ENCODE measurements at places on chromosomes 16 and 17.

DNA sequence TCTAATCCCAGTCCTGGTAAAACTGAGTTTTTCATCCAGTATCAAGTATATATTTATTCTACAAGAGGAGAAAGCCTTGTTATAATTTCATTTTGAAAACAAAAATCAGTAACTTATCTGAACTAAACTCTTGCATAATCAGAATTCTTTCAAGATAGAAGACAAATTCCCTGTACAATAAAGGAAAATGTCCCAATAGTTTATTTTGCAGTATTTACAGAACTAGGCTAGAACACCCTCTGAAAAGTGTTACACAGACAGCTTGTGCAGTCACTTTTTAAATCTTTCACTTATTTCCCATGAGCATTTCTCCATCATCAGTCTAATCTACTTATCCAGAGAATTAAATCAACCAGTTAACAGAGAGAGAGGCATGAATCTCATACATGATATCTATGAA is 48.5 kb downstream of the SPOP start:
- DNase-seq = no peak

DNA sequence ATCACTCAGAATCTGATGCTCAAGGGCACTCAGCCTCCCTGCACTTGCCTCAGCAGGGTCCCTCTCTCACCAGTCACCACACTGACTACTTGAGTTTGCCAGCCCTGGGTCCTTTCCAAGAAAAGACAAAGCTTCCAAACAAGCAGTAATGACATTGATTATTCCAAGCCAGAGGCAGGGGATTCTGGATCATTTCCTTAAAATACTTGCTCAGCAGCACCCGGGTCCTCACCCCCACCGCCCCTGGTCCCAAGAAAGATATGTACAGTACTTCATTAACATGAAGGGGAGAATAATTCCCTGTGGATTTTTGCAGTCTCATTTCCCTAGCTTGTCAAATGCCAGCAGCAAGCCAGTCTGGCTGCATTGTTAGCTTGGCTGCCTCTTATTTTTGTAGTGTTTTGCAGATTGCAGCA is 83.2 kb upstream of the GNAO1 start:
- no peak for DNase-seq

- DNase-seq = peak; percentile 36
These were observed at the start of gene SKAP1 for GRCh38 chr17:48429638-48430586. Gene SKAP1, minus strand, starts transcription at chr17:48430214.

DNA sequence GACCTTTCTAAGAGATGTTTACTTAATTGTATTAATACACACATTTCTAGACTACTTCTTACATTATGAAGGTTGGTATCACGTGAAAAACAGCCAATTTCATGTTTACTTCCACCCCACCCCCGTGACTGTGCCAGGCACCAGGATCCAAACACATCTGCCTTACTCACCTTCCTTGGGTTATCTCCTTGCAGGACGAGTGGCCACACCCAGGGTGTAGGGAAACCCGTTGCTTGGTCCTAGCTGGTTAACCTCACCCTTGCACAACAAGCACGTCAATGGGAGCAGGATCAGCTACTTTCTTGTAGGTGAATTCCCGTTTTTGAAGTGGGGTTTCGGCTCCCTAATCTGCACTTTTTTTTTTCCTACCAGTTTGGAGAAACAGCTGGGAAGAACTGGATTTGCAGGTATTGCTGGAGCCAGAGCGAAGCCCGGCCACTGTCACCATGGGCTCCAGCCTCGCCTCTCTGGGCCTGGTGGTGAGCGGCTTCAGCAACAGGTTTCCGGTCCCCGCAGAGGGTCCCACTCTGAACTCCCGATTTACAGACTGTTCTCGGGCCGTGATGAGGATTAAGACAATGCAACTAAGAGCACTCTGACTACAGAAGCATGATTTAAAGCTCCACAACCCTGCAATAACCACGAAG is 2.1 kb upstream of the UBB start:
- no peak for DNase-seq

DNA sequence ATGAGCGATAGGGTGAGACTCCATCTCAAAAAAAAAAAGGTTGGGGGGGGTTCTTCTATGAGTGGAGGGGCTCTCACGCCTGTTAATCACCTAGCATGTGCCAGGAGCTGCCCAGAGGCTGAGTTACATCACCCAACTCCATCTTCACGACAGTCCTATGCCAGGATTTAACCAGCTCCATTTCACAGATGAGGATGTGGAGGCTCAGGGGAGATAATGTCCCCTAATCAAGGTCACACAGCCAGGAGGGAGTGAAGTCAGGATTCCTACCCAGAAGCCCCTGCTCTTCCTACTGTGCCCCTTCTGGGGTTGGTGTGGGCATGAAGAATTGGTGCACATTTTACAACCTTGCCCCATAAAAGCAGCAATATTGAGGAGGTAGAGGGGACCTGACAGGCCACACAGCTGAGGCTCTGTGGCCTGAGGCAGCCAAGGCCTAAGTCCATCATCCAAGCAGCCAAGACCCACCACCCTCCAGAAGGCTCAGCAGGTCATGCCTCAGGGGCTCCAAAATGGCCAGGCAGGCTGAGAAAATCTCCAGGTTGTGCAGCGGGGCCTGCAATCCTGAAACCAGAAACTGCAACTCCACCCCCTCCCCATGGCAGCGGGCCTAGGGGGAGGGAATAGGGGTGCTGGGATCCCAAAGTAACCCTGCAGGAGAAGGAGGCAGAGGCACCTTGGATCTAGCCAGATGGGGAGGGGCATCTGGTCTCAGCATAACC is 6.9 kb downstream of the PPY start:
- no peak for DNase-seq

DNA sequence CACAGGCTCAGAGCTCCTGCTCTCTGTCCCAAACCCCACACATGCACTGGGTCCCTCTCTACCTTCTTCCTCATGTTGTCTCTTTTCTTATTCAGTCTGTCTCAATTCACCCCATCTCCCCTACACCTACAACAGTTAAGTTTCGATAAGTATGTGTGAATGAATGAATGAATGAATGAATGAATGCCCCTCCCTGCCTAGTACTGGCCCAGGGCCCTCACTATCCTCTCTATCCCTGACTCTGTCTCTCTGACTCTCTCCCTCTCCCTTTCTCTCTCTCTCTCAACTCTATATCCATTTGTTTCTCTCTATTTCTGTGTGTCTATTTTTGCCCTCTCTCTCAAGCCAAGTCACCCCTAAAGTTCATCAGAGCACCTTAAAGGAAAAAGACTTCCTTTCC is 6.7 kb upstream of the KRT9 start:
- no peak for DNase-seq

DNA sequence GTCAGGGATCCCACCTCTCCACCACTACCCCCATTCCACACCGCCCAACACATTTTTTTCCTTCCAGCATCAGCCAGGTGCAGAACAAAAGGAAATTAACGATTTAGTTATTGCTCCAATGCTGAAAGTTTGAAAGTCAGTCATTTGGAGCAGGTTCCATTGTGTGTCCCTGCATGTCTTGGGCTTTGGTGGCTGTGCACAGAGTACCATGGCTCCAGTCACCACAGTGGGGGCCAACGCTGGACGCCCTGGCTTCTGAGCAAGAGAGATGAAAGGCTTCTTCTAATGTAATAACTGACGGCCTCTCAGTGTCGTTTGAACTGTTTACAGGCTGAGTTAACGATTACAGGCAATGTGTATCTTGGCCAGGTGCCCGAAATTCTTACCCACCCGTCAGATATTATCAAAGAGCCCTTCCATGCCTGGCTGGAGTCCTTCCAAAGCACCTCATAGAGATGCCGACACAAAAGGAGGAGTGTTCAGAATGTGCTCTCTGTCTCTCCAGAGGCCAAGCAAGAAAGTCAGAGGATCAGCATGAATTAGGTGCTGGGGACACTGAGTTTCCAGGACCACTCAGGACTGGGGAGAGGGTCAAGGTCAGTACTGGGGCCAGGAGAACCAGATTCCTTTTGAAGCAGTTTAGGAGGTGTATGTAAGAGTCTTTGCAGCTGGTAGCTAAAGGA is 25.9 kb downstream of the RNF43 start:
- DNase-seq = no peak

- DNase-seq = no peak
These were observed 11.1 kb upstream of the FUS start for GRCh38 chr16:31168848-31169247.

GRCh38 chr17:38591759-38592241 is 14.0 kb downstream of the SRCIN1 start:
- DNase-seq = no peak

- no peak for DNase-seq
These were observed 77.7 kb downstream of the CNGB1 start for GRCh38 chr16:57893217-57893558.

DNA sequence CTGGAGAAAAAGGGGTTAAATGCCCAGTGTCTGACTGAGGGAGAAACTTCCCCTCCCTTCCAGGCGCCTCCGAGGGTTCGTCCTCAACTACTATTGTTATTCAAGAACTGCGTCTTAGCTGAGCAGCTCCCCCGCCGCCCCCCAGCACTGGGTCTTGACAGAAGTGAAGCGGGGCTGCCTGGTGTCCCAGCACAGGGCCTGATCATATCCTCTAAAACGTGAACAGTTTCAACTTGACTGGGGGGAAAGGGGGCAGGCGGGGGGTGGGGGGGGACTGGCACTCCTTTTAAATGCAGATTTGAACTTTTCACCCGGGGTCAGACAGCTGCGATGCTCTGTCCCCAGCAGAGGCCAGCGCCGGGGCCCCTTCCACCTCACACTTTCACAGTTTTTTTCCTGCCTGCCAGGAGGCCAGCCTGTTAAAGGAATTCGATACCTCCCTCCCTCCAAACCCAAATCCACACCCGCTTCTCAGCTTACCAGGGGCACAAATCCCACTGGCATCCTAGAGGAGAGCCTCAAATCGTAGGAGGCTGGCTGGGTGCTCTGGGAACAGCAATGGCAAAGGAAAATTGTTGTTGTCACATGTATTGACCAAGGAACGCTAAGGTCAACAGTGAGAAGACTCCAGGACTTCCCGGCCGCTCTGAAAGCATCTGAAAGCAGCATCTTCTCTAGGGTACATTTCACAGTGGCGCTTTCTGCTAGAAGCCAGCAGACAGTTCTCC is 14.5 kb downstream of the ZFHX3 start:
- DNase-seq = no peak

- peak; percentile 20 for DNase-seq
These were observed 204.1 kb upstream of the CIBAR2 start for GRCh38 chr16:85316321-85316919.

GRCh38 chr17:3594051-3594800 is 15.0 kb downstream of the TRPV1 start:
- DNase-seq = no peak

DNA sequence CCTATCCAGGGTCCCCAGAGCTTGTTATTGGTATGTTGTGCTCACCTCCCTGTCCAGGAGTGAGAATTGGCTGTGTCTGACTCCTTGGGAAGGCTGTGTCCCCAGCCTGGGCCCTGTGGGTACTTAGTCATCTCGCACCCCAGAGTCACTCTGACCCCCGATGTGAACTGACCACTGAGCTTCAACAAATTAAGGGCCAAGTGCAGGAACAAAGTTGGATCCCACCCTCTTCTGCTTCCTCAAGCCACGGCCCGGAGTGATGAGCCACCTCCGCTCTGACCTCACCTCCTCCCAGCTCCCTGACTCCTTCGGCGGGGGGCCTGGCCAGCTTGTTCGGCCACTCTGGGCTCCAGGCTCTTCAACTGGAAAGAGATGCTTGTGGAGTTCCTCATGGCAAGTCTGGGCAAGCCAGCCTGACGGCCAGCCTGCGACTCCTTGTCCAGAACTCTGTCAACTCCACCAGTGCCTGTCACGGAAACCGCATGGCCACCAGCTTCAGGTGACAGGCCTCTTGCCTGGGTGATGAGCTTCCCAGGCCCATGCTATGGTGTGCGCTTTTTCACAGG is 22.3 kb upstream of the MPRIP start:
- DNase-seq = no peak

DNA sequence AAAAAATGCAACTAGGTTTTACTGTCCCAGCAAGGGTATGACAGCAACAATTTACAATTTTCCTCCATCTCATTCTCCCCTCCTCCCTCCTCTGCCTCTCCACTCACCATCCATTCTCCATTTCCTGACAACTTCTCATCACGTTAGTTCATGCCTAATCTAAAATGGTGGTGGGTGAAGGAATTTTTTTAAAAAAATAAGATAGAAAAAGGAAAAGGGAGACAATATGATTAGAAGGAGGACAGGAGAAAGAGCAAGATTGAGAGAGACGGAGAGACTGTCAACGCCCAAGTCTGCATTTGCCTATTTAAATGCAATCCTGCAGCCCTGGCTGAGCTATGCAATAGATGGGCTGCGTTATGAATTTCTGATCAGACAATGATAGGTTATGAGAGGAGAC is 380.7 kb upstream of the PSMD7 start:
- no peak for DNase-seq

GRCh38 chr16:27088216-27088615 is 21.5 kb downstream of the C16orf82 start:
- DNase-seq = no peak

DNA sequence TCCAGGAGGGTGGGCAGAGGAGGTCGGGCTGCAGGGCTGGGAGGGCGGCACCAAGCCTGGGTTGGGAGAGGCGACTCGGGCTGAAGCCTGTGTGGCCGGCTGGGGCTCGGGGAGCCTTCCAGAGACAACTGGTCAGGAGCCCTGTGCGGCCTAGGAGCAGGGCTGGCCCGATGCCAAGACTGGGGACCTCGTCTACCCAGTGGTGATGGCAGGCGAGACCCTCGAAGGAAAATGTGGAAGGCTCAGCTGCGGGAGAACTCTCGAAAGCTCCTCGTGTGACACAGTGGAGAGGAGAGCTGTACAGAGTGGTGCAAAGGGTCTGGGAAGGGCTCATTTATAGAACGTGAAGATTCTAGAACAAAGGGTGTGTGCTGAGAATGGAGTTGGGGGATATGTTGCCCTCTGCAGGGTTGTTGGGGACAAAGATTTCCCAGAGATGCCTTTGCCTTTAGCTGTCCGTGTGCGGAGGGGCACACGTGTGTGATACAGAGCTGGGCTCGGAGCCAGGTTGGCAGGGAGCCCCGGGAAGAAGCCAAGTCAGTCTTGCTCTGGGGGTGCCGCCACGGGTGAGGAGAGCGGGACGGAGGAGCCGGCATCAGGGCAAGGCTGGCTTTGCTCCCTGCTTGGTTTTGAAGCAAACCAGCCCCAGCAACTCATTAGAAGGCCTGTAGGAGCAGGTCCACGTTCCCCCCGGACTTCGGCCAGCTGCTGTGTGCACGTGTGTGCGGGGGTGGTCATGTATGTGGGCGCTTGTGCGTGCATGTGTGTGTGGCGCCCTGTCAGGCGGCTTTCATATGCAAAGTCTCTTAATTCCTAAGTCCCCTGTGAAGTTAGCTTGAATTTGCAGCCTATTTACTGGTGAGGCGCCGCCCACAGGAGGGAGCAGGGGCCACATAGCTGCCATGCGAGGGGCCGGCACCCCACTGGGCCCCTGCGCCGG is 132.4 kb upstream of the CHMP6 start:
- DNase-seq = no peak

Data from stimulated activated naive CD4-positive, alpha-beta T cell (primary cell).